ENCODE measurements at places on chromosomes 16 and 17. TPM values are rescaled to one million over a fixed set of nuclear protein-coding genes. Genes with fewer than 3 reads are reported as not detected.

DNA sequence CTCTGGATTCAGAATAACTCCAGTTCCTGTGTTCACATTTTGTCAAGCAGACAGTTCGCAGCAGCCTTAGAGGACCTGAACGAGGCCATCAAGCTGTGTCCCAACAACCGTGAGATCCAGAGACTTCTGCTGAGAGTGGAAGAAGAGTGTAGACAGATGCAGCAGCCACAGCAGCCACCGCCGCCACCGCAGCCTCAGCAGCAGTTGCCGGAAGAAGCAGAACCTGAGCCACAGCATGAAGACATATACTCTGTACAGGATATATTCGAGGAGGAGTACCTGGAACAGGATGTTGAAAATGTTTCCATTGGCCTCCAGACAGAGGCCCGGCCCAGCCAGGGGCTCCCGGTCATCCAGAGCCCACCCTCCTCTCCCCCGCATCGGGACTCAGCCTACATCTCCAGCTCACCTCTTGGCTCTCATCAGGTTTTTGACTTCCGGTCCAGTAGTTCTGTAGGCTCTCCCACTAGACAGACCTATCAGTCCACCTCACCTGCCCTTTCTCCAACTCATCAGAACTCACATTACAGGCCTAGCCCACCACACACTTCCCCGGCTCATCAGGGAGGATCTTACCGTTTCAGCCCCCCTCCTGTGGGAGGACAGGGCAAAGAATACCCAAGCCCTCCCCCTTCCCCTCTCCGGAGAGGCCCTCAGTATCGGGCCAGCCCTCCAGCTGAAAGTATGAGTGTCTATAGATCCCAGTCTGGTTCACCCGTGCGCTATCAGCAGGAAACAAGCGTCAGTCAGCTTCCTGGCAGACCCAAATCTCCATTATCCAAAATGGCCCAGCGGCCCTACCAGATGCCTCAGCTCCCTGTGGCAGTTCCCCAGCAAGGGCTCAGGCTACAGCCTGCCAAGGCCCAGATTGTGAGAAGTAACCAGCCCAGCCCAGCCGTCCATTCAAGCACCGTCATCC, 25.9 kb downstream of the CYB561 start:
- DNase-seq, result no peak

GRCh38 chr16:26281381-26282110, 589.8 kb downstream of the HS3ST4 start:
- DNase-seq, result no peak

- DNase-seq, result no peak
These were observed 4.2 kb downstream of the TOB1 start for GRCh38 chr17:50861822-50862528.

DNA sequence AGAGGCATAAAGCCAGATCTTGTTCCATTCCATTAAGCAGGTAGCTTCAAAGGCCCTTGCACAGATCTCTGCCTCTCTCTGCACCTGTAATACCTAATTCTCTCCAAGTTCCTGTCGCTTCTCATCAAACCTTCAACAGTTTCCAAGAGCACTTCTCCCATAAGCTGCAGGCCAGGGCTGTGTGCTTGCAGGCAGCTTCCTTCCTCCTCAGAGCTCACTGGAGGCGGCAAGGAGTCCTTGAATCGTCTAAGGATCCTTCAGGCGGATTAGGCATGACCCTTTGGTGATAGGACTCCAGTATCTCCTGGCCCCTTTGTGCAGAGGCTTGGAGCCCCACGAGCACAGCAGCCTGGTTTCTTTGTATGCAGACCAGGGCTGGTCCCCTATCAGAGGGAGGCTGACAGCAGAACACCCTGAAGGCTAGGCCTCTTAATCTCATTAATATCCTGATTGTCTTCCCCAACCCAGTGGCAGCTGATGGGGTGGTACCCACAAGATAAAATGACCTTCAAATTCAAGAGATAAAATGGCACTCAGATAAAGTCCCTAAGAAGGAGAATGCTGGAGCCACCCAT, 19.8 kb downstream of the HNF1B start:
- no peak for DNase-seq

The KRT16 gene
- 0.09 TPM for polyA plus RNA-seq

Data from fibroblast of lung (primary cell).